ENCODE measurements at places on chromosomes 12 and 14. TPM values are rescaled to one million over a fixed set of nuclear protein-coding genes. Genes with fewer than 3 reads are reported as not detected.

Gene NDUFA12
- polyA plus RNA-seq = 550 TPM

Gene SERPINA12
- not detected for polyA plus RNA-seq

Gene PDE3A
- 44.5 TPM for polyA plus RNA-seq

Gene PIWIL1
- not detected for polyA plus RNA-seq

DNA sequence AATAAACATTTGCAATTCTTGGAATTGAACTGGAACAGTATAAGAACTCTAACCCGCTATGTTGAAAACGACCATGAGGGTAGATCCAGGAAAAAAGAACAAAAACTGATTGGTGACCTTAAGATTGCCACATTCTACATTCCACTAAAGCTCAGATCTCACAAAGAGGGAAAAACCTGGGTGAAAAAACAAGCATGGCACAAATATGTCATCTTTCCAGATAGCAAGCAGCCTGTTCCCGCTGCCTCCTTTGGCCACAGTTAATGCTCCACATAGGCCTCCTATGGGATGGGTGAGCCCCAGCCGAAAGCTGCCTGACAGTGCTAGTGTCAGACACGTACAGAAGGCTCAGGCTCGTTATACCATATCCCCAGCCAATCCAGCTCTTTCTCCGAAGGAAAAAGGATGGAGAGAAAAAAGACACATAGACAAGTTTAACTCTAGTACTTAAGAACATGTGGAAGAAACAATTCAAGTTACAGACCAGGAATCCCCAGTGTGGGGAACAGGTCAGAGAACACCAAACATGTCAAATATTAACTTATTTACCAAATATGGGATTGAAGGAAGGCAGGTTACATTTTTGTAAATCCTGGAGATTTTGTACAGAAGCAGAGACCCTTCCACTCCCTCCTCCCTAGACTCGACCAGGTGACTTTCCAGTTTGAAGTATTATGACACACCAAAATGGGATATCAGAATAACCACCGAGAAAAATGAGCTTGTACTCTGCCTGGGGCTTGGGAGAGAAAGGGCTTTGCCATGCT is 14.7 kb downstream of the LETMD1 start:
- no peak for DNase-seq

DNA sequence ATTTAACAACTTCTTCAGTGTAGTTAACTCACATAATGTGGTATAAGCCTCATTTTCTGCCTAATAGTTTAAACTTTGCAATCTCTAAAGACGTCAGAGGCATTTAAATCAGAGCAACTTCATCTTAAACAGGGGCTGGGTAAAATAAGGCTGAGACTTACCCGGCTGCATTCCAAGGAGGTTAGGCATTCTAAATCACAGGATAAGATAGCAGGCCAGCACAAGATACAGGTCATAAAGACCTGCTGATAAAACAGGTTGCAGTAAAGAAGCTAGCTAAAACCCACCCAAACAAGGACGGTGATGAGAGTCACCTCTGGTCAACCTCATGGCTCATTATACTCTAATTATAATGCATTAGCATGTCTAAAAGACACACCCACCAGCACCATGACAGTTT is 115.6 kb upstream of the PKP2 start:
- no peak for DNase-seq

DNA sequence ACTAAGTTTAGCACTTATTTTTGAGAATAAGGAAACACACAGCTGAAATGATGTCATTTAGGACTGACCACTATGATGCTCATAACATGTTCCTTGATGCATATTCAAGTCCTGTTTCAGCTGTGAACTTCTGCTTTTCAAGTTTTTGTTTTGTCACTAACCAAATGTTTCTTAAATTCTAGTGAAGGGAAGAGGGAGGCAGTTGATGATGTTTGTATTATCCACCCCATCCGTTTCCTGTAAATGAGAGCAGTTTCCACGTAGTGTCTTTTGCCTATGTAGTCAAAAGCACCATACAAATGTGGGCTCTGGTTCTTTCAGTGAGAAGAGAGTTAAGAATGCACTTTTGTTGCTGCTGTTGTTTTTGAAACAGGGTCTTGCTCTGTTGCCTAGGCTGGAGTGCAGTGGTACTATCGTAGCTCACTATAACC is 491.8 kb downstream of the PCNX1 start:
- no peak for DNase-seq

- no peak for DNase-seq
These were observed at the start of gene OLR1 for GRCh38 chr12:10171973-10172728. Gene OLR1, minus strand, starts transcription at chr12:10172132. Its CDS starts 55 bp downstream, at chr12:10172077.

- DNase-seq = peak; percentile 47
These were observed 33.4 kb downstream of the CDC42BPB start for GRCh38 chr14:103023881-103024473.

- DNase-seq = no peak
These were observed 24.3 kb upstream of the RCOR1 start for GRCh38 chr14:102568115-102568614.

- no peak for DNase-seq
These were observed 108.7 kb downstream of the TTC8 start for GRCh38 chr14:88933191-88933590.

DNA sequence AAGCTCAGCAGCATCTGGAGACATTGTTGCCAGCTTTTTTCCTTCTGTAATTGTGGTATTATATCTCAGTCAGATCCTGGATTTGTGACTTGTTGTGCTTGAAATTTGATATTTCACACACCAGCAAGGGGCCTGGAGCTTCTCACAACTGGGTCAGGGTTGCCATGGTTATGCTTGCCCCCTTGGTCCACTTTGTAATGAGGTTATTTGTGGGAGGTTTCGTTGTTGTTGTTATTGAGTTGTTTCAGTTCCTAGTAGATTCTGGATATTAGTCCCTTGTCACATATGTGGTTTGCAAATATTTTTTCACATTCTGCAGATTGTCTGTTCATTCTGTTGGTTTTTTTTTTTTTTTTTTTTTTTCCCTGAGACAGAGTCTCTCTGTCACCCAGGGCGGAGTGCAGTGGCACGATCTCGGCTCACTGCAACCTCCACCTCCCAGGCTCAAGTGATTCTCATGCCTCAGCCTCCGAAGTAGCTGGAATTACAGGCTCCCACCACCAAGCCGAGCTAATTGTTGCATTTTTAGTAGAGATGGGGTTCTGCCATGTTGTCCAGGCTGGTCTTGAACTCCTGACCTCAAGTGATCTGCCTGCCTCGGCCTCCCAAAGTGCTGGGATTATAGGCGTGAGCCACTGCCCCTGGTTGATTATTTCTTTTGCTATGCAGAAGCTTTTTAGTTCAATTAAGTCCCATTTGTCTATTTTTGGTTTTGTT is 80.6 kb upstream of the ETV6 start:
- DNase-seq = no peak

DNA sequence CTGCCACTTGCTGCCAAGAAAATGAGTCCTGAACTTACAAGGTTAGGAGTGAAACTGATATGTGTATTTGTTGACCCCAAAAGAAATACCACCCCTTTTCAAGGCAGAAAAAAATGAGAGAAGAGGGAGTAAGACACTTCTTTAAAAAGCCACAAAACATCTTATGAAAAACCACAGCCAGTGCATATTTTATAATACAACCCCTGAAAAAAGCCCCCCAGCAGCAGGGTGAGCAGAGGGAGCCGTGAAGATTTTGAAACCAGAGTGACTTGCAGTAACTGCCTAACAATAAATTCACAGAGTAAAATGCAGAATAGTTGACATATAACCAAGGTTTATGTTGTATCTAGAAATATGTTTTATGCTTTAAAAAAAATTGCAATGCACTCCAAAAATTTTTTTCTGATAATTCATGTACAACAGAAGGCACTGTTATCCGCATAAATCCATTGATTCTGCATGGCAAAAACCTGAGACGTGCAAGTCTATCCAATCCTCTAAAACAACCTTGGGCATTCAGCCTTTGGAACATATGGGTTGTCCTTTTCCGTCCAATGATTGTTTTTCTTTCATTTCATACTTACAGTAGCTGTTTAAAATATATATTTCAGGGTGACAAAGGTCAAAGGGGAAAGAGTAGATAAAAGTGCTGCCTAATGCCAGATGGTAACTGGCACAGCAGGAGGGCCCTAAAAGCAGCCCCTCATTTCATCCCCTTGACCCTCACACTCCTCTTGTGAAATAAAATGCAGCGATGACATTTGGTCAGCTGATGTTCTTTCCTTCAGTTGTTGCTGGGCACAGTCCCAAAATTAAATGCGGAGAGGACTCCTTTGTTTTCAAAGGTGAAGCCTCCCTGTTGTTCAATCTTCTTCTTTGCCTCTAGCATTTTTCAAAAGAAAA is 65.3 kb downstream of the IPO8 start:
- no peak for DNase-seq

DNA sequence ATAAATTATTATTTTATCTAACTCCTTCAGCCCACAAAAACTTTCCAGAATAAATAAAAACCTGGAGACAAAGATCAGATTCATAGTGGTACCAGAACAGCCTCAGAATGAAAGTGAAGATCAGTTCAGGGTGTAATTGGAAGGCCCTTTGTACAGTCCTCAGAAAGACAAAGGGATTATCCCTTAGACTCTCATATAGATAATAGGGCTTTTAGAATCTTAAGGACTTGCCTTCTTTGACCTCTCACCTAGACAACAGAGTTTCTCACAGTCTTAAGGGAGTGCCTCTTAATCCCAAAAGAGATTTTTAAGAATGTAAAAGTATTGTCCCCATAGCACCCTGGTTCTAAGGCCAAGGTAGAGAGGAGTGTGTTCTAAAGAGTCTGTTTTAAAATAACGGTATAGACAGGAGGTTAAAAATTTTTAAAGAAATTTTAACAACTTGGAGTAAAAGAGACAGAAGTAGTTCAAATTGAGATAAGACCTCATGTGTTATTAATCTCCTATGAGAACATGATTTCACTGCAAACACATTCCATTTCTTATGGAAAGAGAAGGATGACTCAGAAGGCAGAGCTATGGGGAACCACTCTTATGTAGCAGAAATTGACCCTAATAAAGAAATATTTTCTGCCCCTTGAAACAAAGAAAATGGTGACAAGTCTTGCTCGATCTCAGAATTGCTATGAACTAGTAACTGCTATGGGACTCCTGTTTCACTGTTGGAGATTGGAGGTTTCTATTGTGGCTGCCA is 24.2 kb upstream of the NOVA1 start:
- no peak for DNase-seq

DNA sequence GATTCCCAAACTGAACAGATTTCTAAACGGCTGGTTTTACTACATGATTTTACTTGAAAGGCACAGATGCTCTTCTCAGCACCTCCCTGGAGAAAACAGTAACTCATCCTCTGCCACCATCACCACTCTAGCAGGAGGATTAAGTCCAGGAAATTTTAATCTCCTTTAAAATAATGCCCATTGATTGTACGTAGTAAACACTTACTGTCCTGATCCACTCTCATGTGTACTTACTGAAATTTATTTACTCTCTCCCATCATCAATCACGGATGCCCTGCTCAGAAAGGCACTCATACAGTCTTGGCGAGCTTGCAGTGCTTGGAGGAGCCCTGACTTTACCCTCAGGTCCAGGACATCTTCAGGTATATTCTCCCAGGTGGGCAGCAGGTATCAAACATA is 239.8 kb upstream of the EGLN3 start:
- no peak for DNase-seq

DNA sequence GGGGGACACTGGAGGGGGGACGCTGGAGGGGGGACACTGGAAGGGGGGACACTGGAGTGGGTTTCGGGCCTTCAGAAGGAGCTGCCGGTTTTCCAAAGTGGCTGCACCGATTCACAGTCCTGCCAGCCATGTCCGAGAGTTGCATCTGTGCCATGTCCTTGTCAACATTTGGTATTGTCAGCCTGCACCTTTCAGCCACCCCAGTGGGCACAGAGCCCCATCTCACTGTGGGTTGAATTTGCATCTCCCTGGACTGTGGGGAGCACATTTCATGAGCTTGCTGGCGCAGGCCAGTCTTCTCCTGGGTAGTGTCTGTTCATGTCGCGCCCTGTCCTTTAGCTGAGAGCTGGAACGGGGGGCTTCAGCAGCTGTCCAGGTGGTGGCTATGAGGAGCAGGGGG is 72.7 kb downstream of the GALNT9 start:
- peak; percentile 39 for DNase-seq
